8988T (cell line): ENCODE measurements at places on chromosomes 7 and 10.
A peak's percentile ranks its signal among the peaks of the same experiment; 100 is the strongest.

GRCh38 chr7:74173074-74173473 is 1.1 kb upstream of the EIF4H start:
- DNase-seq: no peak

DNA sequence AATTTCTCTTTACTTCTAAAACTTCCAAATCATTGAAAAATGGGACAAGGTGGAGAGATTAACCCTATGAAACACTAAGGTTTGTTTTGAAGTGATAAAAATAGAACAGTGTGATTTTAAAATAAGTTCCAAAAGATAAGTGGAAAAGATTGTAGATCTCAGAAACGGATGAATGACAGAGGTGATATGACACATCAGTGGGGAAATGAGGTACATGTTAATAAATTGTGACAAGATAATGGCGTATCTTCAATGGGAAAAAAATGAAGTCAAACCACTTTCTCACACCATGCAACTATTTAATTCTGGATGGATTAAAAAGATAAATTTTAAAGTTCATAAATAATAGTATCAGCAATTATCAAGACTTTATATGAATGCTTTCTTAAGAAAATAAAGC is 159.7 kb upstream of the VWC2 start:
- DNase-seq: no peak

GRCh38 chr10:12073526-12073925 is 4.8 kb downstream of the DHTKD1 start:
- no peak for DNase-seq

DNA sequence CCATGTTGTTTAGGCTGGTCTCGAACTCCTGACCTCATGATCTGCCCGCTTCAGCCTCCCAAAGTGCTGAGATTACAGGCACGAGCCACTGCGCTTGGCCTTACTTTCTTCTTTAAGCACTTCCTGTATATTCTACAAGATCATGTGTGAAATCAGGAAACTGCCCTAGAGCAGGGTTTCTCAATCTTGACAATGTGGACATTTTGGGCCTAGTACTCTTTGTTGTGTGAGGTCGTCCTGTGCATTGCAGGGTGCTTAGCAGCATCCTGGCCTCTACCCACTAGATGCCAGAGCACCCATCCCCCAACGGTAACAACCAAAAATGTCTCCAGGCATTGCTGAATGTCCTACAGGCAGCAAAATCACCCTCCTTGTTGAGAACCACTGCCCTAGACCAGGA is 24.7 kb downstream of the RRP12 start:
- DNase-seq: no peak

- DNase-seq: no peak
Measured at GRCh38 chr7:103150192-103150591, 1.3 kb upstream of the NAPEPLD start.

DNA sequence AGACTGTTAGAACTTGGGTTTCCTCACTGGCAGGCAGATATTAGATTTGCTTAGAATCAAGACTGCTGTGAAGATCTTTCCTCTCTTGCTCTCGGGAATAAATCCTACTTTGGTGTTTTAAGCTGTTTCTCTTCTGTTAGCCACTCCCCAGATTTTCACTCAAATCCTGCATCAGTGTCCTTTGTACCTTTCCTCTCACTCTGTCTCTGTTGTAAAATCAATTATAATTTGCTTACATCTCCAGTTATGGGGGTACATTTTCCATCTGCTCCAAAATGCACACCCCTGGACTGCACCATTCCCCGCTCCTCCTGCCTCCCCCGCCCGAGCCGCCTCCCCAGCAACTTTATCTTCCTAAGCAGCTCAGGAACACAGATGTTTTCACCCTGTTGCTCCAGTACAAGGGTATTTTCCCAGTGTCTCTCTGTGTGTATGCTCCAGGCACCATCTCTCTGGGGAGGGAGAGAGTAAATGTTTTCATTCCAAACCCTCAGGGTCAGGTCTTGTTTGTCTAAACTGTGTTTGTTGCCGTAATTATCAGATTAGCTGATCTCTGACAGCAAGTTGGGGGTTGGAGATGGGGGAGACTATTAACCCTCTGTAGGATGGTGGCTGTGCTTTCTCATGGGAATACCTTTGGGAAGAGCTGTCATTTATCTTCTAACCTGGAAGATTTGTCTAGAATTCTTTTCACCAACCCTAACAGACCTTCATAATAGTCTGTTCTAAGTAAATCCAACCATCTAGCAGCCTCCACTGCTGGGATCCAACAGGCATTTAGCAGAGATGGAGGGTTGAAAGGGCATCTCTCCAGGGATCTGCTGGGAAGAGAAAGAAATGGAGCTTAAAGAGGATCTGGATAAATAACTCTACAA is 20.4 kb upstream of the GOT1 start:
- no peak for DNase-seq

DNA sequence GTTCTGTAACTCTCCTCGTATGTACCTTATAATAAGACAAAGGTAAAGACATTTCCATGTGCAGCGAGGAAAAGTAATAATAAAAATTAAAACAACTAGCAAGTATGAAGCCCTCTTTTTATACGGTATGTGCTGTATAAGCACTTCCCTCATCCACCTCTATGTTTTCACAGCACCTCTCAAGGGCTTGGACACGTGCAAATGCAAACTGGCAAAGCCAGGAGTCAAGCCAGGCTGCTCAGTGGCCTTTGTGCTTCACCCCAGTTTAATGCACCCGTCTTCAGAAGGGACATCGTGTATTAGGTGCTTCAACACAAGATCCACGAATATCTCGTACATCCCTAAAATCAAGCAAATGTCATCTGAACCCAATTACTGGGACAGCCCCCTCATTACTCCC is 1.3 kb upstream of the DGKI start:
- DNase-seq: no peak

DNA sequence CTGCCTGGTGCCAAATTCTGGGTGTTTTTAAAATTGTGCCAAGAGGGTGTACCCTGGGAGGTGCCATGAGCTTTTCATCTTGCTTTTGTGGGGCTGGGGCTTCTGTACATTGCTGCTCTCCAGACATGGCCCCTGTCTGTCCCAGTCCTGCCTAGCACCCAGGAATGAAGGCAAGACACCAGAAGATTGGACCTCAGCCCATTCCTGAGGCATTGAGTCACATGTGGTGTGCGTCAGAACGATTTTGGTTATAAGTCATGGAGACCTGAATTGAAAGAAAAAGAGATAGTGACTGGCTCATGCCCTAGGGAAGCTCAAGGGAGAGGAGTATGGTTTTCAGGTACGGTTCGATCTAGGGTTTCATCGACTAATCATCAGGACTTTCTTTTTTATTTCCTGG is 493.2 kb downstream of the TYW1 start:
- no peak for DNase-seq

- DNase-seq: no peak
Measured at GRCh38 chr10:103637927-103638557, 144.5 kb downstream of the NEURL1 start.

DNA sequence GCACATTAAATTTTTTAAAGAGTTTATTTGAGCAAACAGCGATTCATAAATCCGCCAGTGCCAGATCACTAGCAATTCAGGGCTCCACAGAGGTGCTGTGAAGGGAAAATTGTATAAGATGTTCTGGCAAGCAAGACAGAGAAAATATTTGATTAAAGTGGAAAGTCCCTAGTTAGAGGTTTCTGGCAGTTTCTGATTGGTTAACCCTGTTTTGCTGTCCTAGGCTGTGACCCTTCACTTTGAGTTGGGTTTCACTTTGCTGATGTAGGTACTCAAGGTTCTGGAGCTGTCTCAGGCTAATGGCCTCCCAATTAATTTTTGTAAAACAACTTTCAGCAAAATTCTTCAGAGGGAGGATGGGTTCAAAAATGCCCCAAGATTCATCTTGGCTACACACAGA is 79.4 kb upstream of the NXPH1 start:
- DNase-seq: no peak

- no peak for DNase-seq
Measured at GRCh38 chr7:45159296-45159695, 1.7 kb downstream of the RAMP3 start.

- no peak for DNase-seq
Measured at GRCh38 chr7:100689230-100690135, 4.6 kb downstream of the GIGYF1 start.

DNA sequence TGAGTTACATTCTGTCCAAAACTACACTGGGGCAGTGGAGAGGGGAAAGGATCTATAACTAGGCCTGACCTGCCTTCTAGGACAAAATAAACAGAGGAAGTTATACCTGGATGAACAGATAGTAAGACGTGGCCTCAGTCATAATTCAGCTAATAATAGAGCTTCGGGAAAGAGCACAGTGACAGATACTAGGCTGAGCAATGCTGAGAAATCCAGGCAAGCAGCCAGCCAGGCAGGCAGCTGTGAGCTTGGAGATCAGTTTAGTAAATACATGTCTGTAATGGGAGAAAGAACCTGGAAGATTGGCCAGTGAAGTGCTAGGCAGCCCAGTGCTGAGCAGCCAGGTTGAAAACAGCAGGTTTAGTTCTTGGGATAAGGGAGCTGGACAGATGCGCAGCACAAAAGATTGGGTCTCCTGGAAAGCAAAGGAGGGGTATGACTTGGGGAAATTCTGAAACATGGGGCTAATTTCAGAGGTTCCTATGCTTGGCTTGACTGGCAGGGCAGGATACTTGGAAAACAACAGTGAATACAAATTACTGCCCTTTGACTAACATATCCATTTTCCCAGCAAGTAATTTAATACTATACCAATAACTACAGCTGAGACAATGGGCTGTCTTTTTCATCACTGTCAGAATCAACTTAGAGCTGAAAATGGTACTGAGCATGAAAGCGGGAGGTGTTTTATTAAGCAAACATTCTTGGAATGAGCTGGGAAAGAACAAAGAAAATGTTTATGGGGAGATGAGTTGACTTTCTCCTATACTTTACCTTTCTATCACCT is 140.8 kb downstream of the DGKB start:
- no peak for DNase-seq

DNA sequence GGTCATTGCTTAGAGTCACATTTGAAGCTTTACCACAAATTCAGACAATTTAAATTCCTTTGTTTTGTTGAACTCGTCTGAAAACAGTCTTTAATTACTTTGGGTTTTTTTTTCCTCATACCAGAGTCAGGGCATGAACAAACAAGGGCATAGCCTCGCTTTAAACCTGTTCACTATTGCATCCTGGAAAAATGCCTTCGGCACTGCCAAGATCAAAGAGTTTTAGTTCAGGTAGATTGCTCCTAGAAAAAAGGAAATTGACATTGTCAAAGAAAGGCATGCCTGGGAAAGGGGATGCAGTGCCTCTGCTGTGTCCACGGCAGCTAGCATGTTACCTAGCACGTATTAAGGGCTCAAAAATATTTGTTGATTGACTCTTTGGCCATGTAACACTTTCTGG is 235.1 kb downstream of the ARHGAP21 start:
- DNase-seq: no peak

DNA sequence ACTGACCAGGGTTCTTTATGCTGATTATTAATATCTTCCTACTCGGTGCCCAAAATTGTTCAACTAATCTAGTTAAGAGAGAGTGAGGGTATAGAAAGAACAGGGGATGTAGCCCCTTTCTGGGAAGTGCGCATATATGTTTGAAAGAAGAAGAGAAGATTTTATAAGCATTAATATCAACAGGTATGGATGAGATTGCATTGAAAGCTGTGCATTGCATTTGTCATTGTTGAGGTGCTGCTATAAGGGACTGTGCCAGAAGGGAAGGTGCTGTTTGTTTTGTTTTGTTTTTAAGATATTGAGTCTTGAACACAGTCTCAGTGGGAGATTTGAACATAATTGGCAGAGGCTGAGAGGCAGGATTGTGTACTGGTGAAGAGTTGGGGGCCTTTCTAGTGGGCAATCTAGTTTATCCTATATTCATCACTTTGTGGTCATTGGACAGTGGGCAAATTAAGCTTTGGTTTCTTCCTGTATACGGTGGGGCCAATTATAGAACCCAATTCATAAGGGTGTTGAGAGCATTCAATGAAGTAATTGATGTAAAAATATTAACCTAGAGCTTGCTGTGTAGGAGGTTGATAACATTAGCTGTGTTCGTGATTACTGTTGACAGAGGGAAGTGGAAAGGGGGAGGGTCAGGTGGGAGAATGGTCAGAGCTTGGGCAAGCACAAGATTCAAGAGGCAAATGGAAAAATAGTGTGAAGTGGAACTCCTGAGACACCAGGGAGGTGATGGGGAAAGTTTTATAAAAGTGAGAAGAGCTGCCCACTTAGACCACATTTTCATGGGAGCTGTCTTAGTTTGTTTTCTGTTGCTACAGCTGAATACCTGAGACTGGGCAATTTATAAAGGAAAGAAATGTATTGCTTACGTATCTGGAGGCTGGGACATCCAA is 19.9 kb upstream of the PCGF5 start:
- no peak for DNase-seq

DNA sequence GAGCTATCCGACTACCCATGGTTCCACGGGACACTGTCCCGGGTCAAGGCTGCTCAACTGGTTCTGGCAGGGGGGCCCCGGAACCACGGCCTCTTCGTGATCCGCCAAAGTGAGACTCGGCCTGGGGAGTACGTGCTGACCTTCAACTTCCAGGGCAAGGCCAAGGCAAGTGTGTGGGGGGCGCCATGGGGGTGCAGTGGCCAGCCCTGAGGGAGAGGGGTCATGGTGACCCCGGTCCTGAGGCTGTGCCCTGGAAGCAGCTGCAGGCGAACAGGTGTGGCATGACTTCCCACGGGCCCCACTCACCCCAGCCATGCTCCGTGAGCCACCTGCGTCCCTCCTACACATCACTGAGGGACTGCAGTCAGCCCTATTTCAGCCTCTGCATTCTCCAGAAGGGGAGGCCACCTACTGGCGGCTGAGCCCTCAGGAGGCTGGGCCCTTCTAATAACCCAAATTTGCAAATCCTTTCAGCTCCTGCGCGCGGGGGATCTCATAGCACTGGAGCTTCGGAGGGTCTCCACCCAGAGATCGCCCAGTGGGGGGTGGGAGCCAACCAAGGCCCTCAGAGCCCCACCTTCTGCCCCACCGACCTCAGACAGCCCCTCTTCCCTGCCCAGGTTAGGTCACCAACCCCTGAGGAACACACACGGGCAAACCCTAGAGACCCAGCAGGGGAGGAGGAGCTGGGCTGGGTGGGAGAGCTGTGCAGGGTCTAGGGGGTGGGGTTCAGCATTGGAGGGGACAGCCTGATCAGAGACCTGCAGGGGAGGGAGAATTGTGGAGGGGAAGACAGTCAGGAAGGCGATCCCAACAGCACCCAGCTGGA is 30.8 kb downstream of the SH2B2 start:
- DNase-seq: peak; percentile 56

GRCh38 chr10:10824591-10825148 is 193.0 kb upstream of the CELF2 start:
- DNase-seq: no peak

GRCh38 chr10:81248886-81249285 is 626.1 kb upstream of the NRG3 start:
- no peak for DNase-seq

- no peak for DNase-seq
Measured at GRCh38 chr10:89481662-89482061, 53.7 kb downstream of the SLC16A12 start.

DNA sequence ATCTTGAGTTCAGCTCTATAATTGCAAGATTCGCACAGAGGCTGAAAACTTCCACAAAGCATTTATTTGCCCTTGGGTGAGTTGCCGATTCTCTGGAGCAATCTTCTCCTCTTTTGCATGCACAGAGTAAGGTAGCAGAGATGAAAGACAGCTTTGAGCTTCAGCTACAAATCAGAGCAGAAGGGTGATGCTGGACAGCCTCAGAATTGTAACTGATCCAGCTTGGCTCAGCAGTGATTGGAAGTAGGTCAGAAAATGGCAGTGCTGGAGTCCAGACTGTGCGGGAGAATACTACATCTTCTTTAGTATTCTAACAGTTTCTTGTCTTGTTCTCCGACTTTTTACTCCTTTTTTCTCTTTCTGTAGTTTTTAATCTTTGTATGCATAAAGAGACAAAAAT is 55.4 kb upstream of the CDC14C start:
- DNase-seq: no peak

GRCh38 chr10:31460242-31460641 is 141.2 kb downstream of the ZEB1 start:
- DNase-seq: no peak
